ENCODE measurements at places on chromosomes 4 and X. TPM values are rescaled to one million over a fixed set of nuclear protein-coding genes. Genes with fewer than 3 reads are reported as not detected.

GRCh38 chrX:154727871-154728270, 23.0 kb downstream of the GAB3 start:
- peak; percentile 52 for DNase-seq

DNA sequence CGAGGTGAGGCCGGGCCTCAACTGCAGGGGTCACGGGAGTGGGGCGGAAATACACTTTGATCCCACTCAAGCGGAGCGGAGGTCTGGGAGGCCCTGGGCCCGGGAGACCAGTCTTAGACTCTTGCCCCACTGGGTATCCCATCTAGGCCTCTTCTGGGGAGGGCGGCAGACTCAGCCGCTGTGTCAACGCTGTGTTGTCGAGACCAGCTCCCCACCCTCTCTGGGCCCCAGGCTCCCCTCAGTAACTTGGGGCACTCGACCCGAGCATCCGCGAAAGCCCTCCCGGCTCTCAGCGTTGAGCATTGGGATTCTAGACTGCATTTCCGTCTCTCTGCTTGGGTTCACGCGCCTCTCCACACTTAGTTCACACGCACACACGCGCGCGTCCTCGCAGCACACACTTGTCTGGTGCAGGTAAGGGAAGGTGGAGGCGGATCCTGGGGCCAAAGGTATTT, 1.7 kb downstream of the NKX3-2 start:
- DNase-seq = no peak

DNA sequence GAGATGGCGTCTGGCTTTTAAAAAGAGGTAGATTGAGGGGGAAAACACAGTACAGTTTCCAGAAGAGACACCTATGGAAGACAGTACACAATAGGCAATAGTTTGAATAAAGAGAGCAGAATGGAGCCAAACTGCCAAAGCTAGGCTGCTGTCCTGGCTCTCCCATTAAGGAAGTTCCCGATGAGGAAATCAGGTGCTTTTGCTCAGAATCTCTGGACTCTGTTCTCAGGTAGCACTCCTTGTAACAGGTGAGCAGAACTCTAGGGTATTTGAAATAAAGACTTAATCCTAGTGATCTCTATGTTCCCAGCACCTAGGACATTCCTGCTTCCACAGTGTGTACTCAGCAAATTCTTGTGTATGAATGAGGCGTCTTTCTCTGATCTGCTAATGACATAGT, 1.6 kb downstream of the EGF start:
- no peak for DNase-seq

- DNase-seq = no peak
Measured at GRCh38 chr4:43716721-43717395, 731.8 kb downstream of the KCTD8 start.

DNA sequence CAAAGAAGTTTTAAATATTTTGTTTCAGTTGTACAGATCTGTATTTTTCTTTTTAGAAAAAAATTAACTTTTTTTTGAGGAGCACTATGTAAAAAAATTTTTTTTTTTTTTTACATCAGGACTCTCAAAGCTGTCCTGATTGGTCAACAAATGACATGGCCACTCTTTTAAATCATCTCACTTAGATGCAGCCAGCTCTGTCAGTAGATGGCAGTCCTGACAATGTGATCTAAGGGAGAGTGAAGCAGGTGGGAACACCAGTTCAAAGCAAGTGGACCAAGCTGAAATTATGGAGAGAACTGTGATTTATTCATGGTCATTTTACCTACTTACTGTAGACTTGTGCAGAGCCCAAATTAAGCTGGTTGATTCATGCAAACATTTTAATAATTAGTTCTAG, 174.7 kb upstream of the GPRIN3 start:
- DNase-seq = peak; percentile 49

DNA sequence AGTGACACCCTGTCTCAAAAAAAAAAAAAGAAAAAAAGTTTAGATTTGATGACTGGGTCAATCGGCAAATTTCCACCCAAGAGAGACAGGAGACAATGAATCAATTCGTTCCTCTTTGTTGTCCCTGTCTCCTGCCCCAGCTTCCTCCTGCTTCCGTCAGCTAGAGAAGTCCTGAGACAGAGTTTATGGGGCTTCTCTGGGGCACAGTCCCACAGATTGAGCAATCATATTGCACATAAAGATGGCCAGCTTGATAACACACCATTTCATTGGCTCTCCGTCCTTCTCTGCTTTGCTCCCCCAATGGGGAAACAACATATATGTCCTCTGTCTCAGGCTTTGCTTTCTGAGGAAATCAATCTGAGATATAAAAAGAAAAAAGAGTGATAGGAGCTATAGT, 78.4 kb upstream of the FUNDC1 start:
- DNase-seq = no peak

DNA sequence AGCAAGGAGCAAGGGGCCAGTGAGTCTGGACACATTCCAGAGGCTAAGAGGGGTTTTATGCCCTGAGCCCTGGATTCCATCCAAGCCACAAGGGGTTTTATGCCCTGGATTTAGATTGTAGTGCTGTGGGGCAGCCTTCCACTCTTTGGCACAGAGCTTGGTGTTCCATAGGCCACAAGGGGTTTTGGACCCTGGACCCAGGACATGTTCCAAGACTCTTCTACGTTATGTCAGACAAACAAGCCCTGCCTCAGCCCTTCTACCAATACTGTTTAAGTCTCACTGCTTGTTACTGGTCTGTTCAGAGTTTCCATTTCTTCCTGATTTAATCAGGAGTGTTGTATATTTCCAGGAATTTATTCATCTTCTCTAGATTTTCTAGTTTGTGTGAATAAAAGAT, 12.8 kb upstream of the SCARB2 start:
- DNase-seq = no peak

GRCh38 chr4:76091052-76091451, 16.5 kb downstream of the ART3 start:
- DNase-seq = no peak

DNA sequence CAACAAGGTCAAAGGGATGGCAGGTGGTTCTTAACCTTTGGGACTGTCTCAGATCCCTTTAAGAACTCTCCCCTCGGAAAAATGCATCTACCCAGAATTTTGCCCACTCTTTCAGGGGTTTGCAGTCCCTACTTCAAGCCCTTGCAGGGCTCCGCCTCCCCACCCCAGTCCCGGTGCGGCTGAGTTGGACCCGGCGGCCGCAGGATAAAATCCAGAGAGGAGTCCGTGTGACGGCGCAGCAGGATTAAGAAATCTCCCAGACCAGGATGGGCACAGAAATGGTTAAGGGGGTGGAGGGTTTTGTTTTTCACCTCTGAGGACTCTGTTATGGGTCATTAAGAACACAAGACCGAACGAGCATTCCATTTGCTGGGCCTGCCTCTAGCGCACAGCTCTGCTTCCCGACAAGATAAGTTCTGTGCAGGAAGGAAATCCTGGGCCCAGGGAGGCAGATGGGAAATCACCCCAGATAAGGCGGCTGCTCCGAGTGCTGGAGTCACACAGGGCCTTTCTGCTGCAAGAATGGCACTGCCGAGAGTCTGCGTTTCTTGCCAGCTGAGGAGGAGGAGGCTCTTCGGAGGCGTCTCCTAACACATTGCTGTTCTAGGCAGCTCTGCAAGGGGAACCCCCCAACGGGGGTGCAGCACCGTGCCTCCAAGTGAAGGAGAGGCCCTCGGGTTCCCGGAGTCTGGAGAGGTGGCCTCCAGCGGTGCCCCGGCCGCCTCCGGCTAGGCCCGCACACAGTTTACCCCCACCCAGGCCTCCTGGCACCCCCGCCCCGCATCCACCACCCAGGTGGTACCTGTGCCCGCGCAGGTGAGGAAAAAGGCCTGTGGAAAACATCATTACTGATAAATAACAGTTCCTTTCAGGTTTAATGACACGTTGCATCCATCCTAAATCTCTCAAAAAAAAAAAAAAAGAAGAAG, 277.6 kb downstream of the BCOR start:
- no peak for DNase-seq

DNA sequence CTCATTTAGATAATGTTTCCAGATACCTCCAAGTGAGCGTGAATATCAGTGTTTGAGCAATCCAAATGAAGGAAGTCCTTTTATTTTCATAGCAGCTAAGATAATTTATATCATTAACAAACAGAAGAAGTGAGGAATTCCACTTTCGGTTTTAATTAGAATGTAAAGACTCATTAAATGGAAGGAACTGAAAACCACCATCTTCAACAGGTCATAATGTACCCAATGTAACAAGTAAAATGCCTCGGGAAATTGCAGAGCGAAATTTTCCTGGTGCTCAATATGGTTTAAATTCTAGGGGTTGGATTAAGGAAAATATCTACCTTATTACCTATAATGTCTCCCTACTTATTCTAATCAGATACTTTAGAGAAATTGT, 33.9 kb upstream of the SLC9A7 start:
- DNase-seq = no peak

- peak; percentile 69 for DNase-seq
Measured at GRCh38 chr4:183398298-183399125, 45.9 kb upstream of the CDKN2AIP start.

- no peak for DNase-seq
Measured at GRCh38 chrX:49111791-49112190, 11.7 kb downstream of the GPKOW start.

GRCh38 chrX:42739258-42739657, 38.7 kb downstream of the PPP1R2C start:
- DNase-seq = no peak

DNA sequence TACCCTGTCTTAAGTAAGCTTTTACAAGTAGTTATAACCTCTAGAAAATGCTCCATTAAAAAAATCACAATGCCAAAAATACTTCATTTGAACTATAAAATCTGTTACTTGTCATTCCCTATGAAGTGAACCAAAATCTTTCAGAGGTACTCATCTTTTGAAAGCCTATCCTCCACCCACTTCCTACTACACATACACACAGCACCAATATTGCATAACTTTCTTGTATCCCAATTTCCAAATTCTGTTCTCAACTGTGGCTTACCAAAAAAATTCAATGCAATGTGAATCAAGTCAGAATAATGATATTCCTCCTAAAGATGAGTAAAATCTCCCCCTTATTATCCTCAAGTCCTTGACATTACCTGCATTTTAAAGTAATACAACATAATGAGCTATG, 15.9 kb downstream of the DHX15 start:
- no peak for DNase-seq

GRCh38 chr4:23889391-23889790, 456 bp downstream of the PPARGC1A start:
- no peak for DNase-seq

DNA sequence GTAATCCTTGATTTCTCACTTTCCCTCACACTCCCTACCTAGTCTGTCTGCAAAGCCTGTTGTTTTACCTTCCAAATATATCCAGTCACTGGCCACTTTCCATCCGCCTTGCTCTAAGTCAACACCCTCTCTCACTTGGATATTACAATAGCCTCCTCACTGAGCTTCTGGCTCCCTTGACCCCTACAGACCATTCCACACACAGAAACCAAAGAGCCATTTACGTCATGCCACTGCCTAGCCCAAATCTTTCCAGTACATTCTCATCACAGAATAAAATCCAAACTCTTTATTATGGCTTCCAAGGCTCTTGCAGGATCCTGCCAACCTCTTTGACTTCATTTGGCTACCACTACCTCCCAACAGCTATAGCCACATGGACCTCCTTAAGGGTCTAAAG, 25.7 kb upstream of the ARHGEF9 start:
- no peak for DNase-seq

GRCh38 chrX:38891641-38892413, 90.6 kb downstream of the MID1IP1 start:
- peak; percentile 79 for DNase-seq

GRCh38 chrX:100373673-100374072, 36.4 kb downstream of the PCDH19 start:
- DNase-seq = no peak

GRCh38 chr4:54428940-54429339, 199.8 kb downstream of the PDGFRA start:
- DNase-seq = no peak

DNA sequence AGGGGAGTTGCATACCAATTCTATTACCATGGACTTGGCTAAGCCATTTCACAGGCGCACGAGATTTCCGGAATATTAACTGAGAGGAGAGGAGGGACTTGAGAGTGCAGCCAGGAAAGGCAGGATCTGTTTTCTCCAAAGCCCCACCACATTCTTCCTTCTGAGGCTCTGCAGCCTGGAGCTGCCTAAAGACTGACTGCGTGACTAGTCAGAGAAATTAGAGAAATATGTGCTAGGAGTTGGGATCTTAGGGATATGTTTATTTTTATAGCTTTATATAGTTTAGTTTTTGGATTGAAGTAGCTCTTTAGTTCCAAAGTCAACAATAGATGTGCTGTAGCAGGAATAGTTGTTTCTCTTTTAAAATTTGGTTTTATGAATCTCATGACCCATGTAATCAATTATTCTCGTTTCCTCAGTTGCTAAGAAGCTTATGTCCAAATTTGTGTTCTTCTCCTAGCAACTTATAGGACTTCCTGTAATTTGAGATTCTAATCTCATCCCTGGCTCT, 300.1 kb upstream of the DDX53 start:
- no peak for DNase-seq

DNA sequence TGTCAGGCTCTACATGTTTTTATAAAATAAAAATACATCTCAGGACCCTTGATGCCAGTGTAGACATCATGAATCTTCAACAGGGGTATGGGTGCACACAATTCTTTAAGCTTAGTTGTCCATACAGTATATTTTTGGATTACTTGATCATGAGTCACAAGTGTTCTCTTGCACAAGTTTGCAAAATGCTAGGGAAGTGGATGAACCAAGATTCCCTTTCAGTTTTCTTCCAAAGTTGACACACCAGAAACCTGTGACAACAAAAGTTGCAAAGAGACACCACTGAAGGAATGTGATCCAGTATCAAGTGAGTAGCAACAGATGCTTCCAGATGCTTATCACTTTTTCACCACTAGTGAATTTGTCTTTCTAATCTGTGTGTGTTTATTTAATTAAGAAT, 1021.2 kb downstream of the PCDH7 start:
- DNase-seq = no peak

- no peak for DNase-seq
Measured at GRCh38 chrX:81304563-81304962, 102.7 kb downstream of the SH3BGRL start.

GRCh38 chr4:147816382-147817254, 84.7 kb downstream of the ARHGAP10 start:
- DNase-seq = no peak

DNA sequence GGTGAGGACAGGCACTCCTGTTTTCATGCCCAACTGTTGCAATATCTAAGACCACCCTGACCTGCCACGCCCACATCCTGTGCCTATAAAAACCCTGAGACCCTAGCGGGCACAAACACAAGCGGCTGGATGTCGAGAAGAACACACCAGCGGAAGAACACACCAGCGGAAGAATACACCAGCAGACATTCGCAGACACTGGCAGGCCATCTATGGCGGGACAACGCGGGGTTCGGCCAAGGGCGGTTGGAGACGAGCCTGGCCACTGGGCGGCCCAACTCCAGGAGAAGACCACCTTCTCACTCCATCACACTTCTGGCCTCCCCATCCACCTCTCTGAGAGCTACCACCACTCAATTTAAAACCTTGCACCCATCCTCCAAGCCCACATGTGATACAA, 361.4 kb downstream of the FAT4 start:
- peak; percentile 10 for DNase-seq

GRCh38 chr4:2043396-2044118, 15.6 kb upstream of the NAT8L start:
- no peak for DNase-seq

Gene BEX2
- total RNA-seq = not detected

Gene TLL1
- not detected for total RNA-seq

Gene ENPEP
- not detected for total RNA-seq

Gene ZNF630
- 3.5 TPM for total RNA-seq

Gene RFC1
- total RNA-seq = 42.7 TPM

Gene IDH3G
- 69.4 TPM for total RNA-seq

Gene CSAG2
- 1.1 TPM for total RNA-seq

Gene ADGRL3
- total RNA-seq = not detected

Gene PHOX2B
- not detected for total RNA-seq

Gene HHIP
- total RNA-seq = 0.96 TPM

Gene MAOA
- 0.29 TPM for total RNA-seq

Gene ADH7
- not detected for total RNA-seq

Gene GYG2
- total RNA-seq = 1.2 TPM

Gene OTUD6A
- not detected for total RNA-seq

All from RPMI7951 (cell line).